ENCODE measurements at places on chromosomes 11 and 22.

- DNase-seq: no peak
Observed at GRCh38 chr22:21939461-21939913, 13.2 kb downstream of the PPM1F start.

- DNase-seq: no peak
Observed at GRCh38 chr22:25232301-25232700, 12.9 kb downstream of the CRYBB2 start.

DNA sequence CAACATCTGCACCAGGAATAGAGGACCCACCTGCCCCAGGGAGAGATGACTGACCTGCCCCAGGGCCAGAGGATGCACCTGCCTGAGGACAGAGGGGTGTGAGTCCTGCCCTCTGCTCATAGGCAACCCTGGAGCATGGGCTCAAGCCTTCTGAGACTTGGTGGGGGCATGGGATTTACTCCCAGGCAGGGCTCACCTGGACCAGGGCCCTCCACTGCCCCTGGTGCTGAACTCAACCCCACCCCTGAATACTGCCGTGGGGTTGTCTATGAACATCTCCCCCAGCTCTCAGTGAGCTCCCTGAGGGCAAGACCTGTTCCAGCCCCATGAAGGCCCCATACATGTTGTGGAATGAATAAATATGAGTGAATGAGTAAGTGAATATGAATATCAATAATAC lies 33.8 kb upstream of the MUC5AC start:
- no peak for DNase-seq

GRCh38 chr11:6850526-6850925 lies 5.0 kb downstream of the OR10A5 start:
- DNase-seq: no peak

DNA sequence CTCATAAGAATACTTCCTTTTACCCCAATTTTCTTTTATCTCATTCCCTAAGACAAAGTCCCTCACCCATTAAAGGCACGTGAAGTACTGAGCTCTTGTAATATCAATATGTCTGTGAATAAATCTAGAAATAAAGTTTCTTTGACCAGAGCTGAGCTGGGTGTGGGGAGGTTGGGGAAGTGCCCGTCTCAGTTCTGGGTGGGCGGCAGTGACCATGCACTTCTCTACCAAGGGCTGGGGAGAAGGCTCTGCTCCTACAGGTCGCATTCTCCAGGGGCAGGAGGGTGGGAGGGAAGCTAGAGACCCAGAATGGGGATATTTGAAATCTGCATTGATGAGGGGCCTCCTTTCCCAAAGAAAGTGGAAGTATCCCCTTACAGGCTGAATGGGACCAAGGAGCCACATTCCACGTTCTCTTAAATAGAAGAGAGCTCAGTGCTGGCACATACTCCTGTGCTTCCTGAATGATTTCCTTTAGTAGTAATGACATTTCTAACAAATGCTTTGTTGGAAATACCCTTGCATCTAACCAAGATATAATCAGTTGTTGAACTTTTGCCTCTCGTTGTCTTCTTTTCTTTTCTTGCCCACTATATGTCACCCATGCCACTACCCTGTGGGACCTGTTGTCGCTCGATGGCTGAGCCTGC lies 16.1 kb downstream of the RBX1 start:
- DNase-seq: no peak

DNA sequence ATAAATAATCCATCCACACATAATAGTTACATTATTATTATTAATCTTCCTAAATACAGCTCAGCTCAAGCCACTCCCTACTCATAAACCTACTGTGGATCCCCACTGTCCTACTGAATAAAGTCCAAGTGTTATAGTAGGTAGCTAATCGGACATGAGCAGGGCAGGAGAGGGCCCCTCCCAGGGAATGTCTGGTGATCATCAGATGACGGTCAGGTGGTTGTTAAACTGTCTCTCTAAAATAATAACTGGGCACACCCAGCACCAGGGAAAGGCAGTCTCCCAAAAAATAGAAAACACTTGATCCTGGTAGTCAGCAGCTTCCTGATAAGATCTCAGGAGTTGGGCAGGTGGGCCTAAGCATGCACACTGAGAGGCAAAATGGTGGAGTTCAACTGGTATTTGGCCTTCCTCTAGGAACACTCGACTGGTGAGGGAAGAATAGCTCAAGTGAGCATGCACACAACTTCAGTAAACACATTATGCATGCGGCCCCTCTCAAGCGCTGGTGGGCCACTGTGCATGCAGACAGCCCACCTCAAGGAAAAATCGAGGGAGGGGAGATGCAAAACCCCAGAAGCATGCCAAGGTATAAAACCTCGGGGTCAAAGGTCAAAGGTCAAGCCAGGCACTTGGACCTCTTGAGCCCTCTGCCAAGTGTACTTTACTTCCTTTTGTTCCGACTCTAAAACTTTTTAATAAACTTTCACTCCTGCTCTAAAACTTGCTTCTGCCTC lies 65.0 kb downstream of the LRRC32 start:
- DNase-seq: no peak

GRCh38 chr11:46392421-46393230 lies 1.1 kb upstream of the CHRM4 start:
- no peak for DNase-seq

DNA sequence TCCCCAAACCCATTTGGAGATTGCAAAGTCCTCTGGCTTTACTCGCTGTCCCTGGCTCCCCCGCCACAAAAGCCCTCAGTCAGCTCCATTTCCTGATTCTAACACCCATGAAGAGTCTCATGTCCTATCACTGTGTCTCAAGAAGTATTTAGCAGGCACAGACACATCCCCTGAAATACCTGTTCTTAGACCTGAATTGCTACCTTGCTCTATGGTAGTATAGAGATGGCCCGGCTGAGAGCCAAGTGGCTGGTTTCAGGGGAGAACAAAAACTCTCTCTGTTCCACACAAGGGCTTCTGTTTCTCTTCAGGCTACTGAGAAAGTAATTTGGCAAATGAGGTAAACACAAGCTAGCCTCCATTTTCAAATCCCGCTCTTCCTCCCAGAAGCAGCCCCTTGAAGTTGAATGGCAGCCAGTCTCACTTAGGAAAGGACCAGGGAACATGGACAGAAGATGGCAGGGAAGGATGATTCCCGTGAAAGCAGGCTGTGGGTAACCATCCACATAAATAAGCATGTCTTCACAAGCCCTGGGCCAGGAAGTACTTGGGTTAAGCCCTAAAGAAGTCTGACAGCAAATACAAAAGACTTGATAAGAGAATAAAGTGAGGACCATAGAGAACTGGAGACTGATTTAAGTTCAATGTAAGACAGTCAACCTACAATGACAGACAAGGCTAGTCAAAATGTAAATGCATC lies 137.8 kb downstream of the C11orf58 start:
- no peak for DNase-seq

GRCh38 chr11:119691701-119692539 lies 37.1 kb downstream of the NECTIN1 start:
- no peak for DNase-seq

DNA sequence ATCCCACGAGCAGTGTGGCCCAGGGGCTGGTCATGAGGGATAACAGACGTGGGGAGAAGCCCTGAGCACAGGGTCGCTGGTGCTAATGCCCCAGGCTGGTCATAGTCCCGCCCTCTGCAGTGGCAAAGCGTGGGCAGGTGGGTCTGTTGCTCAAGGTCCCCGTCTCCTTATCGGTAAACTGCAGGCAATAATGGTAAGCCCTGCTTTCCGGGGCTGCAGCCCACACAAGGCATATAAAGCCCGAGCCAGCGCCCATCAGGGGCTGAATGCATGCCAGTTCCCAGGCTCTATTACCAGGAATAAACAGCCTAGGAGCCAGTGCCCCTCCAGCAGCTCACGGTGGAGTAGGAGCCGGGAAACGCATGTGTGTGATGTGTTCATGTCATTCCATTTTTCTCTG lies 261.0 kb downstream of the BRD1 start:
- no peak for DNase-seq

DNA sequence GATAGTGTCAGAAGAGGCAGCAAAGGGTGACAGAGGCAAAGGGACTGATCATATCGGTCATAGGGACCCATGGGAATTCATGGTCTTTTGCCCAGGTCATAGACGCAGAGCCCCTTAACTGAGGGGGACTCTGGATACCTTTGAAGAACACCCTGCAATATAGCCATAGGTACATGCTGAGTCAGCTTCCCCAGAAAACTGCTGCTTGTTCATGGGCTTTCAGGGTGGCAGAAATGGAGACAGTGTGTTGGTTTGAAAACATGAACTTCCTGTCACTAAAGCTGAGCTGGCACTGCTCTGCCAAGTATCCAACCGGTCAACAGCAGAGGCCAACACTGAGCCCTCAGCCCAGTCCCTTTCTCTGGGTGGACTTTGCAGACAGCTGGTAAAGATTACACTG lies 114.2 kb downstream of the EFCAB6 start:
- DNase-seq: no peak

DNA sequence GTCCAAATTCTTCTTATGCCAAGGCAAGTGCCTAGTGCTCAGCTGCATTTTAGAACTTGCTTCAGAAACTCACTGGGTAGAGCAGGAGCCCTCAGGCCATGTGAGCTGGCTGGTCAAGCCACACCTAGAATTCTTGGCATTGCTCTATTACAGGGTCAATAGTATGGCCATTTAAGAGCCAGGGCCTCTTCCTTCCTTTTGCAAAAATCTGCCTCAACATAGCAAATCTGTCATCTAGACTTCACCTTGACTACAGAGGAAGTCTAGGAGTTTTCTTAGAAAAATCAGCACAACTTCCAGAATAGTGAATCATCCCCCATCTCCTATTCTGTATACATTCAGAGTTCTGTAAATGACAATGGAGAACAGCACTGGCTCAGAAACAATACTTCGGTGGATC lies 112.0 kb upstream of the TTC12 start:
- no peak for DNase-seq

DNA sequence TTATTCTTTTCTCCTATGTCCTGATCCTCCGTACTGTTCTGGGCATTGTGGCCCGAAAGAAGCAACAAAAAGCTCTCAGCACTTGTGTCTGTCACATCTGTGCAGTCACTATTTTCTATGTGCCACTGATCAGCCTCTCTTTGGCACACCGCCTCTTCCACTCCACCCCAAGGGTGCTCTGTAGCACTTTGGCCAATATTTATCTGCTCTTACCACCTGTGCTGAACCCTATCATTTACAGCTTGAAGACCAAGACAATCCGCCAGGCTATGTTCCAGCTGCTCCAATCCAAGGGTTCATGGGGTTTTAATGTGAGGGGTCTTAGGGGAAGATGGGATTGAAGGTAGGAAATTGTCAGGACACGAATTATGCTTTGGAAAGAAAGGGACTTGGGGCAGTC lies 843 bp downstream of the OR51T1 start:
- DNase-seq: no peak

DNA sequence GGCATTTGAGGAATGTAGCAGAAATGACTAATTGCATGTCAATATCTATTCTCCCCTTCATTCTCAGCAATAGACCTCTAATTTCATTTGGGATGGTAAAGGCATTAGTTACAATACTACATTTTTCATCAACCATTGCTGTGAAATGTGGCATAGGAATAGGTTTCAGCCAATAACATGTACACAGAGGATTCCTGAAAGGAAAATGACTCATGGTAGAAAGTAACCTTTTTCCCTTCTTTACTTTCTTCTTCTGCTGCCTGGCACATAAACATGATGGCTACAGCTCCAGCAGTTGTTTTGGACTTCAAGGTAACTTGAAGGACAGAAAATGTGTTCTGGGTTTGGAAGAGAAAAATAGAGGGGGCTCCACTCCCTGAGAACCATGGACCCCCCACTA lies 231.8 kb upstream of the CTSC start:
- DNase-seq: no peak

GRCh38 chr11:4041731-4042391 lies 52.7 kb upstream of the RRM1 start:
- no peak for DNase-seq

- DNase-seq: no peak
Observed at GRCh38 chr11:121696177-121696871, 243.6 kb upstream of the SORL1-AS1 start.

GRCh38 chr11:2775626-2776350 lies 76.0 kb upstream of the KCNQ1OT1 start:
- DNase-seq: no peak

GRCh38 chr11:114877976-114878375 lies 199.6 kb downstream of the NXPE2 start:
- DNase-seq: no peak

DNA sequence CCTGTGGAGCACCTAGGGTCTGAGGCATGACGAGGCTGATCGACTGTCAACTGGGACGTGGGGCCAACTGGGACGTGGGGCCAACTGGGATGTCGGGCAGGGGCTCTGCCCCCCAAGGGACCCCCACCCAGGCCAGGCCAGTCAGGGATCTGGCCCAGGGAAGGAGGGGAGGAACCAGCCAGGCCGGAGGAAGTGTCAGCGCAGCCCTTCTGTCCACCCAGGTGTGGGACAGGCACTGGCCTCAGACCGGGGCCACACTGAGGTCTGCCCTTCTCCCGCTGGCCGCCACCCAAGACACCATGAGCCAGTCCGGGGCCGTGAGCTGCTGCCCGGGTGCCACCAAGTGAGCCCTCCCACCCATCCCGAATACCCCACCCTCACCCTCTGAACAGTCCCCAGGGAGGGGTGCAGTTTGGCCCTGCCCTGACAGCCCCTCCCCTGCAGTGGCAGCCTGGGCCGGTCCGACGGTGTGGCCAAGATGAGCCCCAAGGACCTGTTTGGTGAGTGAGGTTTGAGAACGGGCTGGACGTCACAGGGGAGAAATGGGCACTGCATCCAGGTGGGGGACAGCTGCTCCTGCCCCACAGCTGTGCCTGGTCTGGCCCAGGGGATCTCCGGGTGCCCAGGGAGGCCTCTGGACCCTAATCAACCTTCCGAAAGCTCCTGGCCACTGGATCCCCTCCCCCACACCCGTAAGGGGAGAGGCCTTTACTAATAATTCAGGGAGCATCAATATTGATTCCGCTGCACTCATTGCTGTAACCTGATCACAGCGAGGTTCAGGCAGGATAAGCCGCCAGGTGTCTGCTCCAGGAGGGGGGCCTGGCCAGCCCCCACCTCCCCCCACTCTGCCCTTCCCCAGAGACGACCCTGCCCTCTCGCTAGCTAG lies 3.3 kb downstream of the EPS8L2 start:
- no peak for DNase-seq

- no peak for DNase-seq
Observed at GRCh38 chr11:57761301-57762234, at the start of gene CTNND1. CTNND1 (plus strand) TSS chr11:57761802; CDS start chr11:57791479, 29,677 bp downstream.

- no peak for DNase-seq
Observed at GRCh38 chr22:31098632-31099110, 8.7 kb downstream of the SELENOM start.

DNA sequence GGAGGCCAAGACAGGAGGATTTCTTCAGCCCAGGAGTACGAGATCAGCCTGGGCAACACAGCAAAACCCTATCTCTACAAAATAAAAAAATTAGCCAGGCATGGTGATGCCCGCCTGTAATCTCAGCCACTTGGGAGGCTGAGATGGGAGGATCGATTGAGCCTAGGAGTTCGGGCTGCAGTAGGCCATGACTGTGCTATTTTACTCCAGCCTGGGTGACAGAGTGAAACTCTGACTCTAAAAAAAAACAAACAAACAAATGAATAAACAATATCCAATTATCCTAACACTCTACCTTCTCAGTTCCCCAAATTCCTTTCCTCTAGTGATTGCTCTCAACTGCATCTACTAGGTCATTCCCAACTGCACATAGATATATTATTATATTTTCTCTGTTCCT lies 5.4 kb downstream of the NUP160 start:
- DNase-seq: no peak
